ENCODE measurements at places on chromosomes 1 and 21.

DNA sequence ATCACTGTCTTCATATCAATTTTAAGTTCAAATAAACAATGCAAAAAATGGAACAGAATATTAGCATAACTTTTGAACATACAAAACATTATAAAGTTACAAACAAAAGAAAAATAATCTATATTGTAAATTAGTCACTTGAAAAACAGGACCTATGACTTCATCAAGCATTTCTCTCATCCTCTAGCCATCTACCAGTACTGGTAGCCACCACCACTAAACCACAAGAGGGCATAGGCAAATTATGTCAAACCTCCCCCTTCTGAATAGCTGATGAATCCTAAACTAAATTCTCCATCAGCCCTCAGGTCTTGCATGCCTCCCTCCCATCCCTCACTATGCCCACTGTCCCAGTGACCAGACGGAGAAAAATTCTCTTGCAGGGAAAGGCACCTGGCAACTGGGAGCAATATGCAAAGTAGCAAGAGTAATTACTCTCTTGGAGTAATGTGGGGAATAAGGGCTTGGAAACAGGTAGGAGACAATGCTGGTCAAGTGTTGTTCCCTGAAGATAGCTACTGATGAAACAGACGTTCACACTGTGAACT lies 37.1 kb downstream of the SSX2IP start:
- DNase-seq = no peak

DNA sequence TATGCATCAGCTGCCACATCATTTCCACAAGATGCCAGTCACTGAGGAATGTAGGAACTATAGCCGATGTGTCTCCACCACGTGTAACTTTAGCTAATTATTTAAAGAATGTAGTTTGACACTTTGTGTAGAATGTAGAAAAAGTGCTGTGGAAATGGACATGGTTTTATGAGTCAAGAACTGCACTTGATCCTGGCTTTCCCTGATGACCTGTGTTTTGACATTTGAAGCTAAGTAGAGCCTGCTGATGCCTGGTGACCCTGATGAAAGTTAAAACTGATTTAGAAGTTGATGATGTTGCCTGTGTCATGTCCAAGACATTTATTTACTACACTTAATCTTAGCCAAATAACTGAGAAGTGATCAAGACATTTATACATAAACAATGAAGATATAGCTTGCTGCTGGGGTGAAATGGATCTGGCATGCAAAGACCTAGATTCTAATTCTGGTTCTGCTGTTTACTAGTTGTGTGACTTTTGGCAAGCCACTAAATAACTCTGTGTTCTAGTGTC lies 4.4 kb upstream of the OSBPL9 start:
- DNase-seq = no peak

DNA sequence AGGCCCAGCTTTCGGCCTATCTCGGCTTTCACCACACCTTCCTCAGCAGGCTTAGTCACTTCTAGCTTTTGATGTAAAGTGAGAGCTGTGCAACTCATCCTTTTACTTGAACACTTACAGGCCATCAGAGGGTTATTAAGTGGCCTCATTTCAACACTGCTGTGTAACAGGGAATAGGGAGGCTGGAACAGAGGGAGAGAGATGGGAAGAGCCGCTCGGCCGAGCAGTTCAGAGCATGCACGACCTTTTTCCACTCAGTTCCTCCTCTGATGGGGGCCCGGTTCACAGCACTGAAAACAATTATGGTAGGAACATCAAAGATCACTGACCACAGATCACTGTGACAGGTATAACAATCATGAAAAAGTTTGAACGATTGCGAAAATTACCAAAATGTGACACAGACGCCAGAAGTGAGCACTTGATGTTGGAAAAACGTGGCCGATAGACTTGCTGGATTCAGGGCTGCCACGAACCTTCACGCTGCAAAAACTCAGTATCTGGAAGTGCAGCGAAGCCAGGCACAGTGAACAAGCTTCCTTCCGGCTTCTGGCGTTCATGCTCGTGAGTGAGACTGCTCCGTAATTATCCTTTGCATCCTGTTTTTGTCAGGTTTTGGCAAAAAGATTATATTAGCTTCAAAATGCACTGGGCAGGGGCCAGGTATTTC lies 28.6 kb downstream of the AGPAT3 start:
- no peak for DNase-seq

GRCh38 chr1:113252166-113252565 lies 138.1 kb upstream of the MAGI3 start:
- DNase-seq = no peak

DNA sequence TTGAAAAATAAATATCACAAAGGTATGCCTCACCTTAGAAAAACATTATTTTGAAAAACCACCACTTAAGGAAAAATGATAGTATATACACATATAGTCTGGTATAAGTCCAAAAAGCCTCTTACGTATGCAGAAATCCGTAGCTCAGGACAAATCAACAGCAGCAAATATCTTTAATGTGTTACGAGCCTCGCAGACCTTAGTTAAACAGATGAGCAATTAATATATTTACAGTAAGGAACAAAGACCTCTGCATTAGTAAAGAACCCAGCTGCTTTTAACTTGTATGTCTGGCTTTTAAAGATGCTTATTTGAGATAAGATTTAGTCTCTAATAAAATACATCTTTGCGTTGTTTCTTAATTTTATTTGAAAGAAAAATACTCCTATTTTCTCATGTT lies 79.9 kb upstream of the CHRM3 start:
- DNase-seq = no peak

- no peak for DNase-seq
Measured at GRCh38 chr1:37537378-37537777, 16.7 kb downstream of the SNIP1 start.

Data from stimulated activated CD8-positive, alpha-beta memory T cell treated with anti-CD3 and anti-CD28 coated beads, Interleukin-7, amount 100 ng/mL, for 24 hours (primary cell).